ENCODE measurements at places on chromosomes 7 and 10.

DNA sequence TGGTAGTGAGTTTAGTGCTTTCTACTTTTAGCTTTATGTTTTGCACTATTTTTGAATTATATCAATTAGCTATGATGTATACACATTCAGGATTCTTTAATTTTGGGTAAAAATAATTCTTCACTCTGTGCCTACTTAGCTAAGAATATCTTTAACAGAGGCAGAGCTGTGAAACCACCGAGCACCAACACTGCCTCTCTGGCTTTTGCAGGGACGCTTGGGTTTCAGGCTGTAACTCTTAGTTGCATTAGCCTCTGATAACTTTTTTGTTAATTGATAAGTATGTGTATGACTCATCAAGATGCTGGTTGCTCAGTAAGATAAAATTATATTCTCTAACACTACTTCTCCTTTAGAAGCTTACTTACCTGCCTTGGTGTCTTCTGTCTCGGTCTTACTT lies 738.3 kb downstream of the AUTS2 start:
- DNase-seq: no peak

- DNase-seq: no peak
These were observed 13.4 kb upstream of the ARL4A start for GRCh38 chr7:12674053-12674452.

GRCh38 chr7:100407285-100408180 lies 21.0 kb downstream of the ZCWPW1 start:
- peak; percentile 63 for DNase-seq

DNA sequence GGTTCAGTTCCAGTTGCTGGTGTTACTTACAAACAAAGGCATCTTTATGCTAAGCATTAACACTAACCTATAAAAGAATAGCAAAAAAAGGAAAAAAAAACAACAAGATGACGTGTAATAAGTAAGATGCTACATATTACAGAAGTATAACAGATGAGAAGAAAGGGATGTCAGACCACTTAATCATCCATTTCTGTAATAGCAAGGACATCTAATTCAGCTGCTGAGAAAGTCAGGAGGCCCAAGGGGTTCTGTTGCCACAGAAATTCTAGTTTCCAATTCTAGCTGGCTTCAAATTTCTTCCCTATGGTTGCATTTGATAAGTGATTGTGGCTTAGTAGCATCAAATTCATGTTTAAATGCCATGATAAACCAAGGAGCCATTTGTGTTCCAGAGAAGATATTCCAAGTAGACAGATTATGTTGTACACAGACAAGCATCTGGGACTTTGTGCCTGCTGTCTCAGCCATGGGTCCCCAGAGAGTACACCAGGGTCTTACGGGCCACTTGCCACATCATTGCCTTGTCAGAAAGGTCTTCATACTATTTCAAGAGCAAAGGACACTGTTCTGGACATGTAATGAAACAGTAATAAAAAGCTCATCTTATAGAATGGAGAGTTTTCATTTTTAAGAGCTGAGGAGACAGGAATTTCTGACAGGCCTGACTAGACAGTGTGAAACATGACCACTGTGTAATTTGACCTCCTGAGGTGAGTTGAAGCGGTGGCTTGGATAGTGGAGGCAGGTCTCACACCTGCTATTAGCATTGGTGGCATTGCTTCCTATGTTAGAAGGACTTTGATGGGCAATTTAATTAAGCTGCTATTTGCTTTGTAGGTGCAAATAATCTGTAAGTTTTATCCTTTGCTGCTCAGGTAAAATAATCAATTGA lies 4.2 kb upstream of the ASB4 start:
- no peak for DNase-seq

- DNase-seq: no peak
These were observed 1158.8 kb upstream of the SORCS1 start for GRCh38 chr10:108323274-108323798.

- DNase-seq: no peak
These were observed 4.0 kb upstream of the PLXNA4 start for GRCh38 chr7:132580277-132580676.

DNA sequence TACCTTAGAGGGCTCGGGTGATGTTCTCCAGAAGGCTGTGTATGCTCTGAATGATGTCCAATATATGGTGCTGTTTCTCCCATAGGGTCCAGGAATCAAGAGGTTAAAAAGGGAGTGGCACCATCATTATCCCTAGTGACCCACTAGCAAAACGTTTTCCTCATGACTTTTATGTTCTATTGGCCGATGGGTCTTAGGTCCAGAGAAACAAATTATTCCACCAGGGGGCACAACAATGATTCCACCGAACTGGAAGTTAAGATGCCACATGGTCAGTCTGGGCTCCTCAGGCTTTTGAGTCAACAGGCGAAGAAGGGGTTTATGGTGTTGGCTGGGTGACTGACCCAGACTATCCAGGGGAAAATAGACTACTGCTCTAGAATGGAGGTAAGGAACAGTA lies 256.1 kb downstream of the COBL start:
- no peak for DNase-seq

GRCh38 chr10:129961157-129961701 lies 2.8 kb downstream of the EBF3 start:
- DNase-seq: no peak

- DNase-seq: no peak
These were observed 308.5 kb upstream of the NFE2L3 start for GRCh38 chr7:25843467-25843866.

DNA sequence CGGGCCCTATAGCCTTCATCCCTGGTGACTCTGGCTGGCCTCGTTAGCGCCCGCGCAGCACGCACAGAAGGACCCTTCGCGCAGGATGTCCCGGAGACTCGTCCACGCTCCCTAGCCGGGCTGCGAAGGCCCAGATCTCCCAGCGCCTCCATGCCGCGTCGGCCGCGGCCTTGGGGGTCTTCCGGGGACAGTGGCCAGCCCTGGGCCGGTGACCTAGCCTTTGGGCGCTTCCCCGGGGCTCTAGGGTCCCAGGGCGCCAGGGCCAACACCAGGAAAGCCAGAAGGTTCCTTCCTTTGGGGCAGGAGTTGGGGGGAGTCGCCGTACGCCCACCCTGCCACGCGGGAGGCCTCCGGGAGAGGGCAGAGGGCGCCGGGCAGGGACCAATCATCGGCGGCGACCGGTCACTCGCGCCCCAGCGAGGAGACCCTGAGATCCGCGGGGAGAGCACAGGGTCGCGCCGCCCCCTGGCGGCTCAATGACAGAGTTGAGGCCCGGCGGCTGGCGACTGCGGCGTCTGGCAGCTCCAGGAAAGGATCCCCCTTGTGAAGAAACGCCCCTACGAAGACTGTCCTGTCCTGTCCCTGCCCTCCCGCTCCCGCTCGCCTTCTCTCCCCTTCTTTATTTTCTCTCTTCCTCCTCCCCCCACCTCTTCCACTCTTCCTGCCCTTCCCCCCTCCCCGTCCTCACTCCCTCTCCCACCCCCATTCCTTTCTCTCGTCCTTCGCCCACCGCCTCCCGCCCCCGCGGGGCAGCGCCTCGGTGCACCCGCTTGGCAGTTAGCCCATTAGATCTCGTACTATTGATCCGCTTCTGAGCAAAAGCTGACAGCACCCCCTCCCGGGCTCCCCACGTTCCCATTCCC lies 62.3 kb upstream of the LBX1 start:
- peak; percentile 13 for DNase-seq

GRCh38 chr7:362402-363096 lies 72.6 kb downstream of the FOXL3 start:
- peak; percentile 34 for DNase-seq

- no peak for DNase-seq
These were observed 1.9 kb downstream of the SLC29A4 start for GRCh38 chr7:5284304-5285281.

Data from effector memory CD8-positive, alpha-beta T cell (primary cell).